Smooth muscle cell of the brain vasculature (primary cell): ENCODE measurements at places on chromosomes 4 and X.

- DNase-seq: no peak
Measured at GRCh38 chr4:188778905-188779304, 639.7 kb downstream of the TRIML1 start.

DNA sequence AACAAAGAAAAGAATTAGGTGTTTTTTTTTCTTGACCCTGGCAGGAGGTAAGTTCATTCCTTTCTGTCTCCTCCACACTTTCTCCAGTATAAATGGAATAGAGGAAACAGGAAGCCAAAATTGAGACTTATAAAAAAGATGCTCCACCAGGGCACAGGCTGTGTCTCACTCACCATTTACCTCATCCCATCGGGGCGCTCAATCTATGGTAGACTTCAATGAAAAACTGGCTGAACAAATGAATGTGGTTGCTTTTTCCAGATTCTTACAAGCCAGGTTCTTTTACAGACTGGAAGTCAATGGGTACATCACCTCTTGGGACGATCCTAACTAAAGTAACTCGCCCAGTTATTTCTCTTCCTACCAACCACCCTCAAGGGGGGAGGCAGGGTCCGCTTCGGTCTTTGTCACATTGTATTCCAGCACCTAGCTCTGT, 685 bp downstream of the COMMD8 start:
- no peak for DNase-seq

- DNase-seq: no peak
Measured at GRCh38 chr4:86497980-86498862, 95.9 kb upstream of the PTPN13 start.

DNA sequence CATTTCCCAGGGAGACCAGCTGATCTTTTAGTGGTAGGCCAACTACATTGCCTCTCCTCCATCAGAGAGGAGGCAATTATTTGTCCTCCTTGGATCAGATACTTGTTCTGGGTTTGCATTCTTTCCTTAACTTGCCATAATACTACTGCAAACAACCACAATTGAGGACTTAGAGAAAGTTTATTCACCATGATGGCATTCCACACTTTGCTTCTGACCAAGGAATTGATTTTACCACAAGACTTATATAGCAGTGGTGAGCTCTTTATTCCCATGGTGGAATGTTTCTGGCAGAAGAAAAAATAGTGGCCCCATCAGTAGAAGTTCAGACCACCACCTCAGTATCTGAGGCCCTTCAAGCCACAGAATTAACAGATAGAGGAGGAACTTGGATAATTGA, 123.9 kb upstream of the PPP3CA start:
- DNase-seq: no peak

DNA sequence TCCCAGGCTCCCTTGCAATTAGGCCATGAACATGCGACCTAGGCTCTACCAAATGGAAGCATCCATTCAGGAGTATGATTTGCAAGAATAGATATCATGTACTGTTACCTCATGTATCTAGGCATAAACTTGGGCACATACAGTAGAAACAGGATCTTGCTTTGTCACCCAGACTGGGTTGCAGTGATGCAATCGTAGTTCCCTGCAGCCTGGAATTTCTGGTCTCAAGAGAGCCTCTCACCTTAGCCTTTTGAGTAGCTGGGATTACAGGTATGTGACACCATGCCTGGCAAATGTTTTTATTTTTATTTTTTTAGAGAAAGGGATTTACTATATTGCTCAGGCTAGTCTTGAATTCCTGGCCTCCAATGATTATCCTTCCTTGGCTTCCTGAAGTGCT, 994.2 kb downstream of the ADGRL3 start:
- DNase-seq: no peak

DNA sequence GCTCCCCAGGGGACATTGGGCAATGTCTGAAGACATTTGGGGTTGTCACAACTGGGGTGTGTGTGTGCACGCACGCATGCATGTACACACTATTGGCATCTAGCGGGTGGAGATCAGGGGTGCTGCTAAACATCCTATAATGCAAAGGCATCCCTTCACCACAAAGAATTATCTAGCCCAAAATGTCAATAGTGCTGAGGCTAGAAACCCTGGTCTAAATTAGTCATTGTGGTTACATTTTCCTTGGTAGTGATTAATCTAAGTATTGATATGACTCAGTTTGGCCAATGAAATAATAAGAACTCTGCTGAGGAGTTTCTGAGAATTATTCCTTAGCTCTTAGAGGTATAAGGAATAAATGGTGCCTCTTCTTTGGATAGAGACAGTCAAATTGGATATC, 200.2 kb downstream of the CLCN4 start:
- no peak for DNase-seq

- no peak for DNase-seq
Measured at GRCh38 chr4:181520790-181521189, 722.4 kb upstream of the TENM3 start.

- no peak for DNase-seq
Measured at GRCh38 chrX:108712886-108713285, 23.5 kb downstream of the IRS4 start.

- DNase-seq: peak; percentile 7
Measured at GRCh38 chrX:54640736-54641135, 110.7 kb downstream of the GNL3L start.

GRCh38 chr4:102759831-102760644, 730 bp downstream of the MANBA start:
- DNase-seq: peak; percentile 4

DNA sequence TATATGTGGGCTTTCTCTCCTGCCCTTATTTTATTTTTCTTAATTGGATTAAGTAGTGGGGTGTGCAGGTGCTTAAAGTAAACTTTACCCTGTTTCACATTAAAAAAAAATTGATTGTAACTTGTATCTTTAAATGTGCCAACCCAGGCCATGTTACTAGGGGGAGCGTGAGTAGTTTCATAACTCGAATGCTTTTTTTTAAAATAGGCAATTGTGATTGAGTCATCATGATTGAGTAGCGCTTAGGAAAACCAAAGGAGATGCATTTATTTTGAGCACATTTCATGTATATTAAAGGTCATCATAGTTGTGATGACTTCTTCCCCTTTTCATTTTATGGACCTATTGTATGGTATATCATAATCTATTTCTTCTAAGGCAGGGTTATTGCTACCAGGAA, 32.2 kb downstream of the GPAT3 start:
- no peak for DNase-seq

GRCh38 chr4:138050601-138051000, 191.5 kb downstream of the SLC7A11 start:
- no peak for DNase-seq

DNA sequence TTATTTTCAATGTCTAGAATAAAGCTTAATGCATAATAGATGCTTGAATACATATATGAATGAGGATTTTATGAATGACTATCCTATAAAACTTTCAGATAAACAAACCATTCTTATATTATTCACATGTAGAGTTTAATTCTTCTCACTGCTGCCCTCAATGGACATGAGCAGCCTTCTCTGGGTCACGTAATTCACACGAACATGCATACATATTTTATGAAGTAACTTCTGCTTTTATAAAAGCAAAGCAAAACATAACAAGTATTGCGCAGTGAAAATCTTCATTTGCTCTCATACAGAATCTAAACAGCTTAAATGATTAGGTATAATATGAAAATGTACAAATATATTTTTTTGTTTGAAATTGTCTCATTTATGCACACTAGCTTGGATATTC, 116.7 kb downstream of the TMA16 start:
- no peak for DNase-seq

DNA sequence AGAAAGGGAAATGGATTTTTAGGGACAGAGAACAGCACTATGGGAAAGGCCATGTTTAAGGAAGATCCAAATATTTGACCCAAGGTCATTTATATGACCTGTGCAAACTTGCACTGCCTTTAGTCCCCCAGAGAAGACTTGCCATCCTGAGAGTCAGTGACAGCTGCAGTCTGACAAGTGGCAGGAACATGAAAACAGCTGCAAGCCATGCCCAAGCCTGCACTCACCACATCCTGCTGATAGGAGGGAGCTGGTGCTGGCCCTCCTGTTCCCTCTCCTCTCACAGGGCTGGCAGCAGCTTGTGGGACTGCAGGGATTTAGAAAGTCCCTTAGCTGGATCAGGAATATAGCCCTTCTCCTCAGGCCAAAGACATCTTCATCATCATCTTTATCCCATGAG, 187.7 kb downstream of the RAP1GDS1 start:
- DNase-seq: no peak

- no peak for DNase-seq
Measured at GRCh38 chr4:46254788-46255187, 130.9 kb upstream of the GABRG1 start.

- DNase-seq: no peak
Measured at GRCh38 chrX:124293810-124294209, 38.6 kb upstream of the TEX13D start.

DNA sequence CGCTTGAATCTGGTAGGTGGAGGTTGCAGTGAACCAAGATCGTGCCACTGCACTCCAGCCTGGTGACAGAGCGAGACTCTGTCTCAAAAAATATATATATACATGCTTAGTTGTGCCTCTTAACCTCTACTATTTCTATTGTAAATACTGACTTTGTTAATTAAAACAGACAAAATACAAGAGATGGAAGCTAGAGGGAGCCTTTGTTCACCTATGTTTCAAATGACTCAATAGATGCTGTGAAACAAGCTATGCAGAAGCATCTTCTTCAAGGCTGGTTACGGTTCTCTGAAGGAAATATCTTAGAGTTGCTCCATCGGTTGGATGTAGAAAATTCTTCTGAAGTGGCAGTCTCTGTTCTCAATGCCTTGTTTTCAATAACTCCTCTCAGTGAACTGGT, 6.2 kb downstream of the NCAPG start:
- no peak for DNase-seq

- no peak for DNase-seq
Measured at GRCh38 chr4:55733932-55734331, 85.7 kb upstream of the EXOC1L start.

- DNase-seq: no peak
Measured at GRCh38 chr4:6221851-6222760, 21.8 kb upstream of the JAKMIP1 start.

DNA sequence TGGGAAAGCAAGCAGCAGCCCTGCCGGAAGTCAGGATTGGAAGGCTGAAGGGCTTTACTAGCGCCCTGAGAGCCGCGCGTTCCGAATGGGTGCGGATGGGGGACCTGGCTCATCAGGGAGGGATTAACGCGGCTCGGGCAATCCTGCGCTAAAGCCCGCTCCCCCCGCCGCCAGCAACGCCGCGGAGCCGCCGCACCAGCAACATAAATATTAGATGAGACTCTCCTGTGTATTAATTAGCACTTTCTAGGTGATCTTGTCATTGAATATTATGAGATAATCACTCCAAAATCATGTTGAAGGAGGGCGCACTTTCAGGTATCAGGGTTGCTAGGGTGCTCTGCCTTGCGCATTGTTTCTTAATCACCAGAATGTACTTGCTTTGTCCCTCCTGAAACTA, 357.2 kb upstream of the FAM241A start:
- DNase-seq: no peak

GRCh38 chr4:17398035-17398434, 113.9 kb downstream of the QDPR start:
- no peak for DNase-seq

- no peak for DNase-seq
Measured at GRCh38 chrX:10485326-10485725, 135.1 kb downstream of the MID1 start.

DNA sequence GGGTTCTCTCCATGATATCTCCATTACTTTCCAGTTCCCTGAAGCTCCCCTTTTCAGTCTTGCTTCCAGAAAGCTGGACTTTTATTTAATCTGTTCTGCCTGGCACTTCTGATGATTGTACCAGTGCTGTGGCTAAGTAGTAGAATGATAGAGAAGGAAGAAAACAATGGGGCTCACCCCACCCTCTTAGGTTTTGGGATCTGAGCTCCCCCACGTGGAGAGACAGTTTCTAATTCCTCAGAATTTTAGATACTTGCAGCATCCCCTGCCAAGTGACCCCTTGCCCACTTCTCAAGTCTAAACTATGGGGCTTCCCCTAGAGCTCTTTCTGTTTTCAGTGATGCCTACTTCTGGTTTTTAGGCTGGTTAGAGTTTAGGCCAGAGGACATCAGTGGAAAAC, 73.9 kb downstream of the GC start:
- no peak for DNase-seq

- DNase-seq: no peak
Measured at GRCh38 chr4:128322311-128322710, 34.7 kb upstream of the PGRMC2 start.

DNA sequence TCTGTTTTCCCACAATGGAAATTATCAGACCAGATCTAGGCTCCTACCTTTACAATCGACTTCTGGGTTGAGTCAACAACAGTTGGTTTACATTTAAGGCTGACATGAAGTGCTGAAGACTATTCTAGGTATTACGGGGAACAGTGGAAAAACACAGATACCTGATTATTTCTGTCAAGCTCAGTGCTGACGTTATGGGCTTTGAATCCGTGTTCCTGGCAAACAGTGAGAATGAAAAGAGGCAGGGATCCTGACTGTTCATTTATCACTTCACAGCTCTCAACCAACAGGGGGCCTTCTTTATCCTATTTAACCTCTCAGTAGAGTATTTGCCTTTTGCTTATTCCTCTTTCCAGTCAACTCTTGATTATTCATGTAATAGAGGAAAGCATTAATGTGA, 43.1 kb downstream of the TMEM164 start:
- no peak for DNase-seq

DNA sequence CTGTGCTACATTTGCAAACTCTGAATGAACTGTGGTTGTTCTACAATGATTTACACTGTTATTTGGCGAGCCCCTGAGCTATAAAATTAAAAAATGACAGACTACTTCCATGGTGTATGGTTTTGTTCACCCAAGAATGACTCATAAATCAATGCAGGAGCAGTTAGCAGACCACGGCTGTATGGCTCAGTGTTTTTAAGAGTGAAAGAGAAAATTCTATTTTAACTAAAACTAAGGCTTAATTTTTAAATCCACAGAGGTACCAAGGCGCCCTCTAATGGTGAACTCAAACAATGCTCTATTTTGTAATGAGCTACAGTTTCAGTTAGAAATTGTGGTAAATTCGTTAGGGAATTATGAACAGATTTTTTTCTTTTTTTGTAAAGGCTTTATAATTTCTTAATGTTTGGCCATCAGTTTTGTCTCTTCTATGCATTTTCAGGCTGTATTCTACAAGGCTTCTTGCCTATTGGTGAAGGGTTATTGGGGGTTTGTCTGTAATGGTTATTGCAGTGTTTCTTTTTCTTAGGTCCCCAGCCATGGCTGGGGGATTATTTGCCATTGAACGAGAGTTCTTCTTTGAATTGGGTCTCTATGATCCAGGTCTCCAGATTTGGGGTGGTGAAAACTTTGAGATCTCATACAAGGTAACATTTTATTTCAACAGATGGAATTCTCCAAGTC, 32.5 kb downstream of the HMGB2 start:
- DNase-seq: no peak

- no peak for DNase-seq
Measured at GRCh38 chr4:142043509-142043908, 407.1 kb downstream of the IL15 start.

GRCh38 chr4:16259889-16260246, 33.6 kb upstream of the TAPT1 start:
- no peak for DNase-seq
